Astrocyte of the spinal cord (primary cell): ENCODE measurements at places on chromosomes 4 and X.

DNA sequence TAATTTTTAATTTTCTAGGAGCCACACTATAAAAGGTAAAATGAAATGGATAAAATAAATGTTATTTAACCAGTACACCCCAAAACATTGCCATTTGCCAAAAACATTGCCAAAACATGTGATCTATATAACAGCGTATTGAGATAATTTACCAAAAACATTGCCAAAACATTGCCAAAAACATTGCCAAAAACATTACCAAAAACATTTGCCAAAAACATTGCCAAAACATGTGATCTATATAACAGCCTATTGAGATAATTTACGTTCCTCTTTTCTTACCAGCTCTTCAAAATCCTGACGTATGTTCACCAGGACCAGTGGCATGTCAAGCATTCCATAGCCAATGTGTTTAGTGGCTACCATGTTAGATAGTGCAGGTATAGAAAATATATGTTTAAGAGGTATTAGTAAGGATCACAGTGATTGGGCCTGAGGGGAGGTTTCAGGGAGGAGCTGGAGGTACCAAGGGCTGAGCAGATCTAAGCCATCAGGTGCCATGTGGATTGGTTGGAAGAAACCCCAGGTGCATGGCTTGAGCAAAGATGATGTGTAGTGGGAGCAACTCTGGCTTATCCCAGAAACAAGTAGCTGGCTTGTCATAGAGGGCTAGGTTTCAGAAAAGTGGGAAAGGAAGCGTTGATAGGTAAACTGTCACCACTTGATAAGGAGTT is 42.6 kb downstream of the RAPGEF2 start:
- no peak for DNase-seq

DNA sequence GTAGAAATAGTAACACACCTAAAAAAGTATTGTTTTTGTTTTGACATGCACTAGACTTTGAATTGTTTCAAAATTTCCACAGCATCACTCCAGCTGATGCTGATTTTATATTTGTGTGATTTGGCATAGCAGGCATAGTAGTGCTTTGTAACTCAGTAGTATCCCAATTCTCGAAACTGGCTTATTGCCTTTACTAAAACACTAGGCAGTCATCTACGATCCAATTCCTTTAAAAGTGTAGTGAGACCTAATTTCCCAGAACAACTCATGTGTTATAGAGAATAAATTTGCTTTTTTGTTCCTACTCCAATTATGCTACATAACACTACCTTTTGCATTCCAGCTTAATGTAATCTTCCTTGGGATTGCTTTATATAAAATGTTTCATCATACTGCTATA is 797.7 kb downstream of the ADGRL3 start:
- DNase-seq = no peak

DNA sequence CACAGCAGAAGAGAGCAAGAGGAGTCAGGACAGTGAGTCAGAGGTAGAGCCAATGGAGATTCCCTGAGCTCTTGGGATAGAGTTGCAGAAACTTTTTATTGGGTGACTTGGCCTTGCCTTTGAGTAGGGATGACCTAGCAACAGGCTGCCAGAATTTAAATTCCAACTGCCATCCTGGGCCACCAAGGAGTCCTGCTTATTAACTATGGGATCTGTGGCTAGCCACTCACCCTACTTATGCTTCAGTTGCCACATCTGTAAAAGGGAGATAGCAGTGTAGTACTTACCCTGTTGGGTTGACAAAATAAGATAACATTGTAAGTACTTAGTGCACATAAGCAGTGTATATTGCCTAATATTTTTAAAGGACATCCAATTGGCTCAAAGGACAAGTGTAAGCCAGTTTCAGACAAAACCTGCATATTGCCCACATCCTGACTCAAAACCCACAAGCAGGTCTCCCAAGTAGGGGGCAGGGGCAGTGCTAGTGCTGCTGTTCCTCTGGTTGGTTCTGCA is 43.5 kb upstream of the TMEM164 start:
- no peak for DNase-seq

GRCh38 chrX:136541294-136541693 is 9.3 kb downstream of the VGLL1 start:
- no peak for DNase-seq
